ENCODE measurements at places on chromosomes 6 and 20. TPM values are rescaled to one million over a fixed set of nuclear protein-coding genes. Genes with fewer than 3 reads are reported as not detected.

DNA sequence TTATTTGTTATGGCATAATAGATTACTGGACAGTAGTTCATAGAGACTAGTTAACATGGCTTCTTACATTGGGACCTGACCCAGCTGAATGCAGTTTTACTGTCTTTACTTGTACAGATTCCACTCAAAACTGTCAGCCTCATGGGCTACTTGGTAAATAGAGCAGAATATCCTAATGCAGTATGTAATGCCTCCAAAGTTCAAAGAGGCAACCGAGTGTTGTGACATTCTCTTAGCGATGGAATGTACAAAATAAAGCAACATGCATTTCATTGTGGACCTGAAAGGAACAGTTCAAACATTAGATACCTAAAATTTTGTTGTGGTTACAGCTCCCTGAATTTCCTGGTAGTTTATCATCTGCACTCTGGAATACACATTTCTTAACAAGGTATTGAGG lies 29.1 kb upstream of the RGS17 start:
- H3K27ac ChIP-seq, result no peak overlapping the region
- H3K36me3 ChIP-seq, result no peaks in the 10 kb centered on the region
- no peaks in the 10 kb centered on the region for H3K27me3 ChIP-seq
- DNase-seq, result no peak

- no peak for DNase-seq
- H3K4me1 ChIP-seq, result peaks cover 23% of the 10 kb centered on the region
- no peak overlapping the region for H3K27ac ChIP-seq
- no peaks in the 10 kb centered on the region for H3K27me3 ChIP-seq
- H3K36me3 ChIP-seq, result no peaks in the 10 kb centered on the region
- no peak overlapping the region for H3K4me3 ChIP-seq
Observed at GRCh38 chr6:16511040-16511660, 250.1 kb downstream of the ATXN1 start.

DNA sequence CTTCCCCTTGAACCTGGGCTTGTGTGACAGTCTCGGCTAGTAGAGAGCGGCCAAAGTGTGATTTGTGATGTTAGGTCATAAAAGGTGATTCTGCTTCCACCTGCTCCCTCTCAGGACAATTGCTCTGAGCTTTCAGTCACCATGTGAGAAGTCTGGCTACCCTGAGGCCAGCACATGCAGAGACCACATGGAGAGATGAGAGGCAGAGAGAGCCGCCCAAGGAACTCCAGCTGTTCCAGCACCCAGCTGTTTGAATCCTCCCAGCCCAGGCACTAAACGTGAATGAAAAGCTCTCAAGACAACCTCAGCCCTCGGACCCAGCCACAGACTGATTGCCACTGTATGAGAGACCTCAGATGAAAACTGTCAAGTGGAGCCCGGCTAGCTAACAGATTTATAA lies 143.4 kb upstream of the EEF1E1 start:
- H3K27me3 ChIP-seq, result no peaks in the 10 kb centered on the region
- no peaks in the 10 kb centered on the region for H3K36me3 ChIP-seq
- H3K4me3 ChIP-seq, result no peak overlapping the region
- H3K4me1 ChIP-seq, result no peaks in the 10 kb centered on the region

- H3K4me1 ChIP-seq, result peaks cover 55% of the 10 kb centered on the region
- H3K36me3 ChIP-seq, result peaks cover 17% of the 10 kb centered on the region
- H3K27me3 ChIP-seq, result no peaks in the 10 kb centered on the region
- DNase-seq, result no peak
- no peak overlapping the region for H3K4me3 ChIP-seq
Observed at GRCh38 chr20:47256668-47257236, 99.7 kb downstream of the ZMYND8 start.

DNA sequence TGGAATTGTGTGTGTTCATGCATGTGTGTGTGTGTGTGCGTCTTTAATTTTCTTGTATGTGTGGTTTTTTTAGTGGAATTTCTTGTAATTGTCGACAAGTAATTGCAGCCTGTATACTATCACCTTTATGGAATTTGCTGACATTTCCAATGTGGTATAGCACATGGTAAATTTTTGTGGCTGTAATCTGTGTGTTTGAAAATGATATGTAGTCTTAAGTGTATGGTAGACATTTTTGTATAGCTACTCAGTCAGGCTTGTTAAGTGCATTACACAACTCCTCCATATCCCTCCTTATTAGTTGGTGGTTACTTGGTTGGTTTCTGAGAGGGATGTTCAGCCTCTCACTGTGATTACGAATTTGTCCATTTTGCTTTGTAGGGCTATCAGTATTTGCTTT lies 384.5 kb upstream of the HSF2 start:
- no peak for DNase-seq
- H3K36me3 ChIP-seq, result no peaks in the 10 kb centered on the region
- H3K4me1 ChIP-seq, result no peaks in the 10 kb centered on the region
- H3K27me3 ChIP-seq, result no peaks in the 10 kb centered on the region
- H3K4me3 ChIP-seq, result no peak overlapping the region
- H3K27ac ChIP-seq, result no peak overlapping the region

- H3K4me1 ChIP-seq, result peaks cover 55% of the 10 kb centered on the region
- no peak within 1 kb of the TSS for H3K27ac ChIP-seq
- no peak for DNase-seq
- no peak within 1 kb of the TSS for H3K4me3 ChIP-seq
- H3K27me3 ChIP-seq, result peaks cover 59% of the 10 kb centered on the region
- no peaks in the 10 kb centered on the region for H3K36me3 ChIP-seq
Observed at GRCh38 chr6:99606656-99607415, at the start of gene PRDM13. TSS of gene PRDM13 (plus strand) at chr6:99606833. CDS start at chr6:99607035, 202 bp downstream.

- no peaks in the 10 kb centered on the region for H3K36me3 ChIP-seq
- H3K4me1 ChIP-seq, result no peaks in the 10 kb centered on the region
- H3K27me3 ChIP-seq, result no peaks in the 10 kb centered on the region
- no peak overlapping the region for H3K27ac ChIP-seq
- DNase-seq, result no peak
Observed at GRCh38 chr6:166050559-166050958, 117.1 kb downstream of the TBXT start.

- H3K4me1 ChIP-seq, result peaks cover 16% of the 10 kb centered on the region
- no peak for DNase-seq
- H3K27ac ChIP-seq, result peak overlapping the region; percentile 83
- H3K4me3 ChIP-seq, result peak overlapping the region; percentile 54
- H3K36me3 ChIP-seq, result no peaks in the 10 kb centered on the region
Observed at GRCh38 chr6:31462026-31462963, 35.6 kb upstream of the MICB start.

- H3K27ac ChIP-seq, result no peak overlapping the region
- H3K4me1 ChIP-seq, result no peaks in the 10 kb centered on the region
- H3K36me3 ChIP-seq, result no peaks in the 10 kb centered on the region
- no peaks in the 10 kb centered on the region for H3K27me3 ChIP-seq
- DNase-seq, result no peak
Observed at GRCh38 chr6:56343295-56343694, 95.9 kb upstream of the COL21A1 start.

Gene HEY2
- 1.7 TPM for total RNA-seq
